Right hindlimb (tissue), 1 donor: ENCODE measurements at places on chromosomes 7 and 10.

DNA sequence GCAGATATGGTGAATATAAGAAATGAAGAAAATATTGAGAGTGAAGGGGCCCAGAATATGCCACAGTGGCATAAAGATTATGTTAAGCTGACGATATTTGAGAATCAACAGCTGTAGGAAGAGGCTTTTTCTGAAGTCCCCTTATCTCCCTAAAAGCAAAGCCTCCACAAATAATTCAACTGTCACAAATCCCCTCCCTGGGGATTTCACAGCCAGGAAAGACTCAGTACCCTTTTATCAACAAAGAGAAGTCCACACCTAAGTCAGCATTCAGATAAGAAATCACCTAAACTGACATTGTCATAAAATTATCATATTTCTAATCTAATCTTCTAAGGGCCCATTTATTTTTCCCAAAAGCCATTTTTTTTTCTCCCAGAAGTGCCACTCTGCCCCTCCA is 284.9 kb upstream of the VWC2 start:
- DNase-seq: no peak

DNA sequence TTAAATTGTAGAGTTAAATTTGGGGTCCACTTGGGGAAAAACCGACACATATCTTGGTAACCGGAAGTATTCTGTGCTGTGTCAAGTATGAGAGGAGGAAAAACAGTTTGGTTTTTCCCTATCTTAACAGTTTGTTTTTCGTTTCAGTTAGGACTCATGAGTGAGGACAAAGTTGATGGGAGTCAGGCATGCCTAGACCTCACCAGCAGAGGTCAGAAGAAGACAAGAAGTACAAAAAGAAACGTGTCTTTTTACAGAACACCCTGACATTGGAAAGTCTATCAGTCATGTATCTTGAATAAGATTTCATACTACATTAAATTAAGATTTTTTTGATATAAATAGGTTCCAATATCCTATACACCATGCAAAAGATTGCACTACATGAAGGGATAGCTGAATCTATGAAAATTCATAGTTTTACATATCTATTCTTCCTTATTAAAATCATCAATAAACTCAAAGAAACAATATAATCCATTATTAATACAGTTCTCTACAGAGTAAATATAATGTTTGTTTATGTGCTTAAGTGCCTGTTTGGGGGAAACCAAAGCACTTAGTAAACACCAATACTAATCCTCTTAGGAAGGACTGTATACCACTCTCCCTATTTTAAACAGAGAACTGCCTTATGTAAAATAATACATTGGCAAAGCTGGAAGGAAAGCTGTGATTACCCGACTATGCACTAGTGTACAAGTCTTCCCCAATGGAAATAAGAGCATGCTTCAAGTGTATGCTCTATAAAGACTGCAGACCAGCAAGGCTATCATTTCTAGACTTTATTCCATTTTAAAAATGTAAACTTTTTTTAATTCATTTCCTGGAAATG is 95.6 kb downstream of the USP6NL start:
- DNase-seq: peak; percentile 41

GRCh38 chr10:42932735-42933447 is 144.0 kb upstream of the RET start:
- no peak for DNase-seq

GRCh38 chr10:50369931-50370330 is 118.6 kb upstream of the ASAH2 start:
- no peak for DNase-seq

GRCh38 chr10:3231951-3232730 is 59.6 kb upstream of the PITRM1 start:
- DNase-seq: no peak
